ENCODE measurements at places on chromosomes 11 and 22. TPM values are rescaled to one million over a fixed set of nuclear protein-coding genes. Genes with fewer than 3 reads are reported as not detected.

Gene SEC14L2
- total RNA-seq, result 19.0 TPM

DNA sequence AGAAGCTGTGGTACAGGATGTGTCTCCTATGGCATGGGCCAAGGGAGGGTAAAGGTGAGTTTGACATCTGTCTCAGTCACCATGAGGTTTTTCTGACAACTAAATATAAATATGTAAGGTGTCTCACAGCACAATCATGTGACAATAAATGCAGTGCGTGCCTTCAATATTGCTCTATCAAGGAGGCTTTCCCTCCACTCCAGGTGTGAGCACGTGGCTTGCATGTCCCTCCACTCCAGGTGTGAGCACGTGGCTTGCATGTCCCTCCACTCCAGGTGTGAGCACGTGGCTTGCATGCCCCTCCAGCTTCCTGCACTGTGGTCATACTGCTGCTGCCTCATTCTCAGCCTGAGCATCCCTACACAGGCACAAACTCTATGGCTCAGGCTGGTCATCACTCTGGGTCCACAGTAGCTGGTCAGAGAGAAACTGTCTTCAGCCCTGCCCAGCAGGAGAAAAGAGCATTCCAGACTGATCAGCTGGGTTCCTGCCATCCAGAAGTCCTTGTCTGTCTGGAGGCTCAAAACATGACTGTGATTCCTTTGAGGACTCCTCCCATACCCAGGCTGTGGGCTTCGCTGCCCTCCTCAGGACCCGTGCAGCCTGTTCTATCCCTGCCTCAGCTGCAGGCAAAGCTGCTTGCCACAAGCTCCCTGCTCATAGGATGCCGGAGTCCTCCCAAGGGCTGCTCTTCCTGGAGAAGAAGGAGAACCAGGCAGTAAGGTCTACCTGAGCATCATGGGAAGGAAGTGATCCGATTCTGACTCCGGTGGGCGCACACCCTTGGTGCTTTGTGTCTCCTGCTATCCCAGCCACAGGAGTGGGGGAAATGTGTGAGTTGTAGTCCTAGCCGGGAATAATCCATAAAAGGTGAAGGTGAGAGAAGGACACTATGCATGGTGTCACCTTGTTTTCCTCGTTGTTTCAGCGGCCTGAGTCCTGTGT, 33.4 kb upstream of the VPREB1 start:
- no peak overlapping the region for H3K4me3 ChIP-seq
- H3K27ac ChIP-seq, result no peak overlapping the region
- no peaks in the 10 kb centered on the region for H3K36me3 ChIP-seq
- H3K27me3 ChIP-seq, result peaks cover 56% of the 10 kb centered on the region
- no peak for DNase-seq

Gene OR51B4
- total RNA-seq, result not detected

DNA sequence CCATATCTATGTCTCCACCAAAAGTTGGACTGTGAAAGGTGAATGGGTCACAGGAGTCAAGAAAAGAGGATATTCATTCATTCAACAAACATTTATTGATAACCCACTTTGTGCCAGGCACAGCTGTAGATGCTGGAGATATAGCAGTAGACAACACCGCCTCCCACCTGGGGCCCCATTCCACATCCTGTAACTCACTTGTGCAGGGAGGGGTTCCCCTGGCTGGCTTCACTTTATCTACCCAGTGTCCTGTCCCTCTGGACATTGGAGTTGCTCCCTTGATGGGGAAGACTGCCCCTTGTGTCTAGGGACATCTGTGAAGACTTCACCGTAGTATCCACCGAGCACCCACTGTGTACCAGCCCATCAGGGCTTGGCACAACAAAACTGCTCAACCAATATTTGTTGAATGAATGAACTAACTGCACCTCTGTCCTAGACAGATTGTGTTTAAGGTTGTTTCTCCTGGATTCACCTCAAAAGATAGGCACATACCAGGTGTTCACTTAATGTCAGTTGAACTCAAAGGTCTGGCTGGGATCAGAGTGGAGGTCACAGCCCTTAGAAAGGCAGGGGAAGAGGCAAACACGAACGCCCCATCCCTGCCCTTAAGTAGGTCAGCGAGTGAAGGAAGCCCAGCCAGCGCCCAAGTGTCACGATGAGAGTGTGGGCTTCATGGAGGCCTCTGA, 1.4 kb upstream of the OVOL1 start:
- H3K4me3 ChIP-seq, result peak overlapping the region; percentile 29
- peaks cover 5% of the 10 kb centered on the region for H3K4me1 ChIP-seq
- DNase-seq, result no peak
- H3K27ac ChIP-seq, result no peak overlapping the region
- H3K36me3 ChIP-seq, result no peaks in the 10 kb centered on the region

- peaks cover 11% of the 10 kb centered on the region for H3K27me3 ChIP-seq
- H3K36me3 ChIP-seq, result no peaks in the 10 kb centered on the region
Measured at GRCh38 chr11:125948278-125949051, 2.6 kb downstream of the VSIG10L2 start.

Measured in osteocyte (in vitro differentiated cells).